ENCODE measurements at places on chromosomes 1 and 21. TPM values are rescaled to one million over a fixed set of nuclear protein-coding genes. Genes with fewer than 3 reads are reported as not detected.

DNA sequence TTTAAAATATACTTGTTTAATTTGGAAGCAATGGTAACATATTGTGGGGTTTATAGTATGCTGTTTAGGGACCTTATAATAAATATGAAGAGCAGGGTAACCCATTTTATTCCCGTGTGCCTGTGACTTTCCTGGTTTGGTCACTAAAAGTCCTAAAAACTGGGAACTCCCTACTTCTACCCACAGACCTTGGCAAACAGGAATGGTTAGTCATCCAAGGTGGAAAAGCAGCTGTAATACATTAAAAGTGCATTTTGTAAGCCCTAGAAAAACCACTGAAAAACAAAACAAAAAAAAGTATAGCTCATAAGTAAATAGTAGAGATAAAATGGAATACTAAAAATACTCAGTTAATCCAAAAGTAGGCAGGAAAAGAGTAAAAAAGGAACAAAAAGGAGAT, 538.9 kb downstream of the LMO4 start:
- no peak for DNase-seq

The KLHDC8A gene
- polyA plus RNA-seq = 1.6 TPM

DNA sequence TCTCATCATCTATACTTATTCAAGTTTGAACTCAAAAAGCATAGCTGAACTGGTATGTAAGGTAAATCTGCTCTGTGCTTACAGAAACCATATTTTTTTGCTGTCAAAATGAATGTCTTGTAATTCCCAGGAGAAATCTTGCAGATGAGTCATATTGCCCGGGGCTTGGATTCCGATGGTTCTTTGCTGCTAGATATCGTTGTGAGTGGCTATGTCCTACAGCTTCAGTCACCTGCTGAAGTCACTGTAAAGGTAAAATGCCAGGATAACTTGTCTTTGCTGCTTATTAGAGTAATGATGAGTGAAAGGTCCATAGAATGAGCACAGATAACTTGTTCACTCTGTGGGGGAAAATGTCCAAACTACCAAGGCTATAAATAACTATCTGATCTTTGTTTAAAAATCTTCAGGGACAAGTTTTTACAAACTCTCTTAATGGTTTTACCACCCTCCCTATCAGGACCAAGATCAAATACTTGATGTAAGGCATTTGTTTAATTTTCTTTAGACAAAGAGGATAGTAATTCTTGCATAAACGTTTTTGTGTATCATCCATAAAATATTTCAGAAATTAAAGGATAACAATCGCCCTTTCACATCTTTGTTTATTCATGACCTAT, 222.3 kb downstream of the TPR start:
- DNase-seq = peak; percentile 55

The WRAP73 gene
- polyA plus RNA-seq = 28.8 TPM

The MYBPHL gene
- polyA plus RNA-seq = 6.7 TPM

The FCAMR gene
- not detected for polyA plus RNA-seq

DNA sequence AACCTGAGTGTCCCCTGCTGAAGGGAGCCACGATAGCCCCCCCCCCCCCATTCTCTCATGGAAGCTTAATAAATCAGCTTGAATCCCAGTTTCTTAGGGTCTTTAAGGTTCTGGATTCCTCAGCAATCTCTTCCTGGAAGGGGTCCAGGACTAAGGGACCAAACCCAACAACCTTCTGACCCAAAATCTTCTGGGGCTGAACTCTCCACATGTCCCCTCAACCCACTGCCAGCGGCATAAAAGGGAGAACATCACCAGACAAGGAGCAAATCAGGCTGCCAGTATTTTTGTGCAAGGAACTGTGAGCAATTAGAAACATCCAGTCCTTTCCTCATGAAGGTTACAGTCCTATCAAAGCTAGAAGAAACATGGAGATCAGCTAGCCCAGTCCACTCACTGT, 12.7 kb upstream of the LORICRIN start:
- DNase-seq = no peak

DNA sequence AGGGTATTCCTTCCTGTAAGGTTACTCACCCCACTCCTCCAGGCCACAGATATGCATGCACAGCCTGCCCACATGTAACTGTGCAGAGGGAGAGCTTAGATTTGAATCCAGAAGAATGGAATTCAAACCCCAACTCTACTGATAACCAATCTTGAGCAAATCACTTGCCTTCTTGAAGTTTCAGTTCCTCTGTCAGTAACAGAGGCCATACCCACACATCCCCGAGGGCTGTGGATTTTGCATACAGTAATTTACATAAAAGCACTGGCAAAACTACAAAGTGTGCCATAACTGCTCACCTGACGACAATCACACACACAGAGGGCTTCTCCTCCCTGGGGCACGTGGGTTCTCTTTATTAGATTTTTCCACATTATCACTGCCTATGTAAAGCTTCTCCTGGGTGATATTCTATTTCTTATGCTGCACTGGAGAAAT, 18.6 kb downstream of the CD247 start:
- no peak for DNase-seq

DNA sequence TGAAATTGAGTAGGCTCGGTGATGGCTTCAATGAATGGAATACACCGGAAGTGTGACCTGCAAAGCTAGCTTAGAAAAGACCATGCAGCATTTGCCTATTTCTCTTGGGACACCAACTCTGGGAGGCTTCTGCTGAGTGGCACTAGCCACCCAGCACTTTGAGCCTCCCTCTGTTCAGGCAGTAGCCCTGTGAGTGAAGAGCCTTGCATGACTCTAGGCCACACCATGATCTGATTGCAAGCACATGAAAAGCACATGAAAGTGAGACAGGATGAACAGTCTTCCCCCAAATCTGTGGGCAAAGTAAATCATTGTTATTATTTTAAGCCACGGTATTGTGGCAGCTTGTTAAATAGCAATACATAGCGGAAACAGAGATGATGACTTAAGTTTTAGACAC, 2.8 kb downstream of the CD48 start:
- no peak for DNase-seq

DNA sequence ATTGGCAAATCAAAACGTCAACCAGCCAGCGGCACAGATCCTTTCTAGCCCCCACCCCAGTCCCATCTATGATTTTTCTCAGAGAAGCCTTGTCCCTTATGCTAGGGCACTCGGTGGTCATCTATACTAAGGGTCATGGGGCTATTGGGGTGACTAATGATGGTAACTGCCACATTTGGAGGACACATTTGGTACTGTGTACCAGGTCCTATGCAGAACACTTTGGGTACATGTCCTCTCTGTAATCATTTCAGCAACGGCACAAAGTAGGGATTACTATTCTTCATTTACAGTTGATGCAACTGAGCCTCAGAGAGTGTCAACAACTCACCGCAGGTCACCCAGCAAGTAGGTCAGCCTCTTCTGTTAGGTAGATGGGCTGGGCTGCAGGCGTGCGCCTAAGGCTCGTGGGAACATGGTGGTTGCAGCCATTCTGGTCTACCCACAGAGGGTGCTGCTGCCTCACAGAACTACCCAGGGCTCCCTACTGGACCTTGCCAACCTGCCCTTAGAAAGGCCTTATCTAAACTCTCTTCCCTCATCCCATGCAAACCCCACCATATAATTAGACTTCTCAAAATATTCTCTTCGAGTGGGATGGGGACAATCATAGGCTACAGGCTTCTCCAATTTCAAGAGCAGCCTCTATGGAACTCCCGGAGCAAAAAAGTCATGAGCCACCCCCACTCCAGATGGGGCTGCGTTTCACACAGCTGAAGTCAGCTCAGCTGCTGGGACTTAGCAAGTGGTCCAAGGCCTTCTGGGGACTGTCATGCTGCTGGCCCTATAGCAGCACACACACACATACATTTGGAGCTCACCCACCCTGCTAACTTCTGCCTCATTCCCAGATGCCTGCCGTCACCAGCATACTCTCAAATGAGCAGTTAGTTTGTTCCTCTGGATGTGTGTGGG, 5.8 kb upstream of the SDHB start:
- peak; percentile 86 for DNase-seq

DNA sequence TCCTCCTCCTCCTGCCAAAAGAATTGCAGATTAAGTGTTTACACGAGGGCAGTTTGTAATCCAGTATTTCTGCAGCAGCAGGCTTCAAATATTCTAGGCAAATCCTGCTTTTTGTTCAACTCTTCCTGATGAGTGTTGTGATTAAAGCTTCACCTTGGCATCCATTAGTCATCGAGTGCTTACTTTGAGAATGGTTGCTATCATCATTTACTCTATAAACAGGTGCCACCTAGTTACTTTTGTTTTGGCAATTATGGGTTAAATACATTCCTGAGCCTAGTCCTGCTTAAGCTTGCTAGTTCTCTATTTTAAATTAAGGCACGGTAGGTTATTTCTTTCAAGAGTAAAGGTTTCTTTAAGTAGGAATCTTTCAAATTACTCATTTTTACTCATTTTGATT, 20.3 kb downstream of the PDC start:
- no peak for DNase-seq

DNA sequence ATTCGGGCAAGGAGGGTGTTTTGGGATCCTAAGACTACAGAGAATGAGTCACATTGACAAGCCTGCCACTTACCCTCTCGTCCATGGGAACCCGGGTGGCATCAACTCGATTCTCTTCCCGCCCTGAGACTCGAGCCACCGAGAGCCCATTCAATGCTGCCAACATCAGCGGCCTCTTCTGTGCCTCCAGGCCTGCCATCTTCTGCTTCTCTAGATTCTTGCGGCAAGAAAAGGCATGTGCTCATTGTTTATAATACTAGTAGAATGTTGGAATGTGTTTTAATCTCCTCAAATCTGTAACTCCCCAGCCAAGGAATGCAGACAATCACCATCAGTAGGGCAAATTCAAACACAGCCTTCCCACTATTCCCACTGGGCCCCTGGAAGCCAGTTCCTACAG, 96.9 kb downstream of the SMYD2 start:
- DNase-seq = no peak

The OR2G6 gene
- polyA plus RNA-seq = not detected

DNA sequence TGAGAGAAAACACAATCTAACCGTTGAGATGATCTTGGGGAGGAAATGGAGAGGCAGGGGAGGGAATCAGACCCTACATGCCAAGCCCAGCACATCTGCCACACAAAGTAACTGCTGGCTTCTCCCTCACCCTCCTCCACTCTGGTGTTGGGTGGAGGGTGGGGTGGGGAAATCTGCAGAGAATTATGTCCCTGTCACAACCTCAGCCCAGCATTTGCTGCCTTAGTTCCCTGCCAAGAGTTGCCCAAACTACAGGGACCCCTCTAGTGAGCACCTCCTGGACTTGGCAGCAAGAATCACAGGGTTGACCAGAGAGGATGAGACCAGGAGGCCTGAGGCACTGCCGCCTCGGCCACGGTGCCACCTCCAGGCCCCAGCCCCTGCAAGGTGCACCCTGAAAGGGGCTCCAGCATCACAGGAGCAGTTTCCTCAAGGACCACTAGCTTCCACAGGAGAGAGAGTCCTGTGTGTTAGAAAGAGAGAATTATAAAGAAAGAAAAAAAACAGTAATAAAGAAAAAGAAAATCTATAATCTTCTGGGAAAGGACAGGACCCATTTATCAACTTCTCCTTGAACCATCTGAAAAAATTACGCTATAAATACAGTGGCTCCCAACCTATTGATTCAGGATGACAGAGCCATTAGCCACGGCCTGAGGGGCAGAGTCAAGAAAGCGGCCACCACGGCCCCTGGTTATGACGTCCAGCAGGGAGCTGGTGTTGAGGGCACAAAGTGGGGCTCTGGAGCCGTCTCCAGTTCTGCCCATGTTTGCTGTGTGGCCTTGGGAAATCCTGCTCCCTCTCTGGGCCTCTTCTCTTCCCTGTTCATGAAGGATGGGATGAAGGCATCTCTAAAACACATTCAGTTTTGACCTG, 451.7 kb downstream of the MATN1 start:
- DNase-seq = no peak

DNA sequence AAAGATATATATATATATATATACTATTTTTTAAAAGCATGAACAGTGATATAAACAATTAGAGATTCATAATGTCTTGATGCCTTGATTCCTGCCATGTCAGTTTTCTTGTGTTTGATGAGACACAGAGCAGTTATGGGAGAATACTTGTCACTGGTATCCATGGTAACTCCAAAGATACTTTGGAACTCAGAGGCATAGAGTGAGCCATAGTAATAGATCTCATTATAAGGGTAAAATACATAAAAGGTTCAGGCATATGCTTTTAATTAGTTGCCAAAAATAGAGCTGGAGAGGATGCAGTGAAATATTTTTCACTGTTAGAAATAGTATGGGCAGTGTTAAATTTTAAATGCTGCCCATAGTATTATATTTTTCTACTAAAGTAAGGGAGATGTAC, 134.1 kb downstream of the SYT14 start:
- DNase-seq = no peak

GRCh38 chr1:48930011-48930410, 153.3 kb upstream of the BEND5 start:
- DNase-seq = no peak

DNA sequence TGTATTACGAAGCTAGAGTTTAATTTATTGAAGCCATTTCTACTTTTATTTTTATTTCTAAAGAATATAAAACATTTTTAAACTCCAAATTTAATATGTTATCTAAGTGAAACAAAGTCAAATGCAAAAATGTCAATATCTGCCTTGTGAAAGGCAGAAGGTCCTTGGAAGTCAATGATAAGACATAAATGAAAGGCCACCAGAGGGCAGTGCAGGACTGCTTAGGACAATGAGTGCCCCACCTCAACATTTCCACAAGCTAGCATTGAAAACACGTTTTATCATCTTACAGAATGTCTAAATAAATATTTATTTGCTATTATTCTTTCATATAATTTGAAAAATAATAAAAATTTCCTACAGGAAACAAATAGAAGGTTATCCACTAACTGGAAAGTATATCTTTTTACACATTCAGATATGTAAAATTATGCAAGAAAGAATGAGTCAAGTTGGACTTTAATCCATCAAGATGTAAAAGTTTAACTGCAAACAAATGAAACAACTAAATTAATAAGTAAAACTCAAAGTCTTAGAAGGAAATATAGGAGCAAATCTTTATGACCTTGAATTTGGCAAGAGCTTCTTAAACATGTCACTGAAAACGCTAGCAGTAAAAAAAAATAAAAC, 140.1 kb upstream of the FMN2 start:
- DNase-seq = peak; percentile 89

- no peak for DNase-seq
Observed at GRCh38 chr1:2050461-2050792, 216 bp downstream of the PRKCZ start.

GRCh38 chr1:107936498-107937481, 28.2 kb downstream of the VAV3 start:
- DNase-seq = peak; percentile 19

DNA sequence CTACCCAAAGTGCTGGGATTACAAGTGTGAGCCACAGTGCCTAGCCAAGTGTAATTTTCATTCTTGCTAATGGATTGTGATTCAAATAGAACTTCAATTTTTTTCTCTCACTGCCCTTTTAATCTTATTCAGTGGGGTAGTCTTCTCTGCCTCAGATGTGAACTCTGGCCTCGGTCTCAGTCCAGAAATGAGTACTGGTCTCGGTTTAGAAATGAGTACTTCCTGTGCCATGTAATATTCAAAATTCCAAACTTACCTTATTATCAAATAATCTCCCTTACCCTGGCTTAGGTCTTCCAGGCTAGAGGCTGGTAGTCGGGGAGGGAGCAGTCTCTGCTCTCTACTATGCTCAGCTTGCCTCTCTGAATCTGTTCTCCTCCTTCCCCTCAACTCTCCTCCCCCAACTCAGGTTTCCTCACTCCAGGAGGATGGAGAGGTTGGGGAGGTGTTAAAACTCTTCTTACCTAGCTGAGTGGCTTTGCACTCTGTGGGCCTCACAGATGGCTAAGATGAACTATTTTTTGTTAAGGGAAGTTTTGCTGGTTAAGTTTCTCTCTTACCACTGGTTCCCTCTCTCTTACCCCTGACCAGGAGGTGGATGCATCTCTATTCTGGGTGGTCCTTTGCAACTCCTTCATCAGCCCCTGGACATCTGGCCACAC, 4.8 kb upstream of the SLAMF9 start:
- no peak for DNase-seq
